Hematopoietic multipotent progenitor cell treated with erythropoietin and hydrocortisone succinate and interleukin-3 and kit ligand, for 17 days (in vitro differentiated cells): ENCODE measurements at places on chromosomes 3 and 15.

GRCh38 chr3:43932921-43933320 is 242.2 kb downstream of the ABHD5 start:
- no peak for DNase-seq

GRCh38 chr15:51907136-51907862 is 64.3 kb downstream of the LEO1 start:
- no peak for DNase-seq

DNA sequence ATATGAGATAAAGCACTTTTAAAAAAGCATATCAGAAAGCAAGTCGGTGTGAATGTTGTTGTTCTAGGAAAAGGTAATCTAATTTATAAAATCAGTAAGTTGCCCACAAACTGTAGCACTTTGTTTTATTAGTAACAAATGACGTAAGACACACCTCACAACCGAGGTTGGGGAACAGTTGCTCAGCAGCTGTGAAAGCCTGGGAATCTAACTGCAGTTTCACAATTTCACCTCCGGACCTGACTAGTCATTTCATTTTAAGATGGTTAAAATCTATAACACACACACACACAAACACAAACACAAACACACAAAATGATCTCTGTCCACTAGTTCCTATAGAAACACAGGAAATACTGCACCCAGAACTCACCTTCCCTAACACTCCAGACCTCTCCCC is 406.7 kb upstream of the NR2F2 start:
- no peak for DNase-seq

DNA sequence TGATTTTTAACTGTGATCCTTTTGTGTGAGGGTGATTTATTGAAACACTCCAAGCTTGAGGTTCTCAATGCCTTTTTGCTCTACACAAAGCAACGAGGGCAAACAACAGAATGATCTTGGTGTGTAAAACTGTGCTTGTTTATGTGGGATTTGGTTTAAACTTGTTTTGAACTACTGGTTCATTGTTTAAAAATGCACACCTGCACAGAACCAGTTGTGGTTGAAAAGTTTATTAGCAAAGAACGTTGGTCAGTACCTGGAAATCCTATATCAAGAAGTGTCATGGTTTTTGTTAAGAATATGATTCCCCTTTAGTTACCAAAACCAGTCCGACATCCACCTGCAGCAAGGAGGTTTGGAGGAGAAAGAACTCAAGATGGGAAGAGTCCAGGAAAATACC is 239.4 kb downstream of the WNT5A start:
- no peak for DNase-seq

DNA sequence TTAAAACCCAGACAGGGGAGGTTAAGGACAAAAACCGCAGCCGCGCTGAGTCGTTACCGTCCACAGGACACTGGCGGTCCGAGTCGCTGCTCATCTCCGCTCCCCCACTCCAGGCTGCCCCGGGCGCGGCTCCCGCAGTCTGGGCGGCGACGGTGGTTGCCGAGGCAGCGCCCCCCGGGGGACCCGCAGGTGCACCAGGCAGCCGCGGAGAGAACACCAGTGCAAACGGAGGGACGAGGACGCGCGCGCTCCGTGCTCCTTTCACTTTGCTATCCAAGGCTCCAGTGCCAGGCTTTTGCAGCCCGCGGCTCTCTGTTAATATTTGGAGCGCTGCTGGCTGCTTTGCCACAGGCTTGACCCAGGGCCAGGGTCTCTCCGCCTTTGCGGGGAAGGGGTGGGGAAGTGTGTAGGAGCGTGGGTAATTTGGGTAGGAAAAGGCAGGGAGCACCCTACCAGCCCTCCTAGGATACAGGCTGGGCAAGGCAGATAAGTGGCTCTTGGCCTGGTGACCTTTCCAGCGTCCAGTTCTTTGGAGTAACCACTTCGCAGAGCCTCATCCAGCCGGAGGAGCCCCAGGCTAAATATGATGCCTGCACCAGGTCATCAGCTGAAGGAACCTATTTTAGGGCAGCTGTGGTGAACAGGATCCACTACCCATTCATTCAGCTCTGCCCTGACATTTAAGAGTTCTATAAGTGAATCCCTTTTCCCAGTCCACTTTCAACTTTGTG is at the start of gene GADL1:
Gene GADL1 (minus strand): TSS at position 141 of the 731 bp plus-strand sequence. CDS start 47 bp downstream, at position 94.
- DNase-seq, result no peak

- DNase-seq, result peak; percentile 47
Measured at GRCh38 chr3:171163101-171164066, 136.9 kb upstream of the SLC2A2 start.

GRCh38 chr3:14534516-14535191 is 5.5 kb downstream of the GRIP2 start:
- DNase-seq, result no peak

DNA sequence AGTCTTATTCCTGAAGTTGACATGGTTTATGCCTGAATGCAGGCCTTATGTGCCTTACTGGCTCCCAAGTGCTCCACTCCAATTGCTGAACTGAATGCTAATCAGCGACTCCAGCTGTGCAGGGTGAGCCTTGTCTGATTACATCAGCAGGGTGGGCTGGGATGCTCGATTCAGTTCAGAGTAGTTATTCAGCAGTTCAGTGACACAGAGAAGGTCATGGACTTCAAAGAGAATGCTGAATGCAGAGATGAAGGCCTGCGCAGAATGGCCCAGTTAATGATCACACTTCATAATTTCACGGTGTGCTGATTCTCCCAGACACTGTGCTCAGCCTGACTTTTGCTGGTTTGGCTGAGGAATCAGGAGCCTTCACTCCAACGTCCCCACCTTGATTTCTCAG is 63.6 kb downstream of the CLDN1 start:
- no peak for DNase-seq

GRCh38 chr3:15812183-15812582 is 14.4 kb upstream of the ANKRD28 start:
- no peak for DNase-seq

- DNase-seq, result no peak
Measured at GRCh38 chr15:32784581-32784980, 66.8 kb downstream of the GREM1 start.

DNA sequence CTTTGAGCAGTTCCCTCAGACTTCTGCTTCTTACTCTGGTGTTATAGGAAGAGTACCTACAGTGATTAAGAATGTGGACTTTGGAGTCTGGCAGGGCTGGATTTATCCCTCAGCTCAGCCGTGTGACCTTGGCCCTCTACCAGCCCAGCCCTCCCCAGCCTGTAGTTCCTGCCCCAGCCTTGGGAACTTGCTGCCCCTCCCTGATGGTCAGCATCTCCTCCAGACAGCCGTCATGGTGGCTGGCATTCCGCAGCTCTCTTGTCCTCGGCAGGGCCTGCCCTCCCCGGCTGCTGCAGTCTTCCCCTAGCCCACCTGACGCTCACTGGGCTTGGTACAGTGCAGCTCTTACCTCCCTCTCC is 21.9 kb upstream of the CPNE9 start:
- no peak for DNase-seq
